ENCODE measurements at places on chromosomes 4 and X.

- no peak for DNase-seq
Observed at GRCh38 chr4:138225477-138225876, 16.7 kb downstream of the SLC7A11 start.

- no peak for DNase-seq
Observed at GRCh38 chrX:38332505-38332904, 5.2 kb upstream of the RPGR start.

GRCh38 chrX:47273011-47273730 is 40.4 kb downstream of the USP11 start:
- no peak for DNase-seq

- DNase-seq, result no peak
Observed at GRCh38 chrX:136806891-136807410, 26.2 kb upstream of the ARHGEF6 start.

DNA sequence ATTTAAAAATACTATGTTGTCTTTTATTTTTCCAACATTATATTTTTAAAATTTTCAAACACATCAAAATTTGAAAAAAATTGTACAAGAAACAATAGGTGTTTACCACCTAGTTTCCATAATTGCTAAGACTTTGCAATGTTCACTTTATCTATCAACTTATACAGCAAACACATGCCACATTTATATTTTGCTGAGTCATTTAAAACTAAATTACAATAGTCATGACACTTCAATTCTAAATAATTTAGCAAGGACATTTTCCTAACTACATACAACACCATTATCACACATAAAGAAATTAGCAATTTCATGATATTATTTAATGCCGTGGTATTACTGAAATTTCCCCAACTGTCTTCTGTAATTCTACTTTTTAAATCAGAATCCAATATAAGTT is 600.4 kb upstream of the CPXCR1 start:
- no peak for DNase-seq

DNA sequence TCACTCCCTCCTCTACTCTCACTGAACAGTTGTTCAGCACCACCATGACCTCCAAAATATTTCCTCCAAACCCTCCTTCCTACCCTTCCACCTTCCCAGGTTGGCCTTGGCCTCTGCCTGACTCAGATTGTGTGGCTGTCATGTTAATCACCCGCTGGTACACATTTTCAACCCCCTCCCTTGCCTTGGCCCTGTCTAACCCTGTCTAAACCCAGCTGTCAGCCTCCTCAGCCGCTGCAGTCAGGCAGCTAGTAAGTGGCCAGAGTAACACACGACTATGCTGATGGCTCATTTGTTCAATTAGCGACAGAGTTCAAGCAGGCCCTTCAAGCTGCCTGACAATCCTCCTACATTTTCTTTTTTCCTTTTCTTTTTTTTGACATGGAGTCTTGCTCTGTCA is 18.0 kb downstream of the ING2 start:
- DNase-seq, result no peak

DNA sequence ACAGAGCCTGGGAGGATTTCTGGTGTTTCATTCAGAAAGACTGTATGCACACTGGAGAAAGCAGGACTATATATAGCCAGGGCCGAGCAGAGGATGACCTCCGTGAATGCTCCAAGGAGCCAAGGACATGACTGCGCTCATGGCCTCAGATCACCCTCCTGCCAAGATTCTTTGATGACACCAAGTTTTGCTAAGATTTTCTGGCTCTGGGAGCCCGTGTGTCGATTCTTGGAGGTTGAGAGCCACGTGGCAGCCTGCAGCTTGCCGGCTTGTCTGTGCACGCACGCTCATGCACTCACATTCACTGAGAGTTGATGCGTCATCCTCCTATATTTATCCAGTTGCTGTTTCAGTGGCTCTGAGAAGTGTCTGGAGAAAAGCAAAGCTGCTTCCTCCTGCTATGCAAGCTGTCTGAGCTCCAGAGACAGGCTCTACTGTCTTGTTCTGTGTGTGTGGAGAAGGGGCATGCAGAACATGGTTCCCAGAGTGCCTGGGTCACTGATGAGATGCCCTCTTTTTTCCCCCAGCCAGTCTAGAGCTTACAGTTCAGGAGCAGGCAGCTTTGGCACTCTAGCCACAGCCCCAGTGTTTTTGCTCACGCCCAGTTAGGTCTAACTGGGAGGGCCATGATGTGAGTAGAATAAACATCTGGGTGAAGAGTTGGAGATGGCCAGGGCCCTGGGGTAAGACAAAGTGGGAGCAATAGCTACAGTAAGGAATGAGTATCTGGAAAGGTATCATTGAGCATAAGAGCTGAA is 64.9 kb upstream of the SCOC start:
- no peak for DNase-seq

DNA sequence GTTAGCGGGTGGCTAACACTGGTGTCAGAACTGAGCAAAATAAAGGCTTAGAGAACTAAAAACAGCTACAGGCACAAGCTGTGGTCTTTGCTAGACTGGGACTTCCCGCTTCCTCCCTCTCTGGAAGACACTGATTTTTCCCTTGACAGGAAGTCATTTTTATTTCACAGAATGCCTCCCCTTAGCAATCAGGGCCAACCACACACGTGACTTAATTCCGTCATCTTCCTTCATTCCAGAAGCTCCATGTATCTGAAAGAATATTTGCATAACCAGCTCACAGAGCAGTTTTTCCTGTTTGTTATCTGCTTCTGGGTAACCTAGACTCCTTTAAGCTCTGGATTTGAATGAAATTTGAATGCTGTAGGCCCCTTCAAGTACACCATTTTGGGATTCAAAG is 327.5 kb upstream of the FRG1 start:
- DNase-seq, result no peak

DNA sequence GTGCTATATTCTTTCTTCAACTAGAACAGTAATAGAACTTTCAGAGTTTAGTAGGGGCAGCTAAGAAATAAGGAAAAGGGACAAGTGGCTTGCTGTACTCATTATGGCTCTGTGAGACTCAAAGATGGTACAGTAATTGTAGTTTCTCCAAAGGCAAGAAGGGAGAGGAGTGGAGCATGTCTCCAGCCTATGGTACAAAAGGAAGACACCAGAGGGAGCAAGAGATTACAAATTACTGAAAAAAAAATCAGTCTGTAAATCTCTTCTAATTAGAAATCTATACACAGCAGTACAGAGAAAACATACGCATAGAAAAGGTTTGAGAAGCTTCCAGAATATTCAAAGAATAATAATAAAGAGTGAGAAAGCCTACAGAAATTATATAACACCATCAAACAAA is 61.4 kb downstream of the KLHL4 start:
- DNase-seq, result no peak

GRCh38 chr4:20095805-20096541 is 155.7 kb upstream of the SLIT2 start:
- no peak for DNase-seq

GRCh38 chrX:9438933-9439494 is 25.8 kb upstream of the TBL1X start:
- DNase-seq, result no peak

GRCh38 chr4:98318521-98318920 is 57.3 kb downstream of the RAP1GDS1 start:
- DNase-seq, result no peak

GRCh38 chr4:85107553-85107952 is 141.1 kb upstream of the WDFY3 start:
- no peak for DNase-seq

- DNase-seq, result no peak
Observed at GRCh38 chrX:120768254-120768653, 107.4 kb downstream of the CT47B1 start.

DNA sequence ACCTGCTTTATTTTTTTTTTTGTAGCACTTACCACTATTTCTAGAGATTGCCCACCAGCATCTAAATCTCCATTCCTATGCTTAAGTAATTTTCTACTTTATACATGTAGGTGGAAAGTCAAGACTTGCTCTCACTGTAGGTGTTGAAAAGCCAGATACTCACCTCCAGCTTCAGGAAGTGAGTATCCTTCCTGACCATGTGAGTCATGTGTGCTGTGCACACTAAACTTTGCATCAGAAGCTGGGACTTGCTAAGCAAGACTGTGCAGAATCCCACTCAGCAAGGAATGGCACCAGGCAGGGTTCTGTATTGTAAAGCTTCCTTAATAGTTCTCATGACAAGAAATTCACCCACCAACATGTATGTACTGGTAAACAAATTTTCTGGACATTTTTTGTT is 151.8 kb downstream of the POU4F2 start:
- no peak for DNase-seq

DNA sequence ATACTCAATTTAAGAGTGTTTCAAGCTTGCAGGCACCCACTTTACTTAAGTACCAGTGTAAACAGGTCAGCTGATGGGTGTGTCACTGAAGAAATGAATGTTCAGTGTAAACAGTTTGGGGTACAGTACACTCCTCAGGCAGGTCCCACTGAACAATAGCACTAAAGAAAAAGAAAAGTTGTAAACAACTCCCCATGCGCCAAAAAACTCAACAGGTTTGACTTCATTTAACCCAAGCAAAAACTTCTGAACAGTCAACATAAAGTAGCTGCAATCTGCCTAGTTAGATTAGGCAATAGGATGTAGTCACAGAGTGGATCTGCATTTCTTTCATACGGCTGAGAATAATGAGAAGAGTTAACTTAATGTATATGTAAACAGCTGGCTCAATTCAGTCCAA is 93.2 kb downstream of the FAM13A start:
- DNase-seq, result no peak

DNA sequence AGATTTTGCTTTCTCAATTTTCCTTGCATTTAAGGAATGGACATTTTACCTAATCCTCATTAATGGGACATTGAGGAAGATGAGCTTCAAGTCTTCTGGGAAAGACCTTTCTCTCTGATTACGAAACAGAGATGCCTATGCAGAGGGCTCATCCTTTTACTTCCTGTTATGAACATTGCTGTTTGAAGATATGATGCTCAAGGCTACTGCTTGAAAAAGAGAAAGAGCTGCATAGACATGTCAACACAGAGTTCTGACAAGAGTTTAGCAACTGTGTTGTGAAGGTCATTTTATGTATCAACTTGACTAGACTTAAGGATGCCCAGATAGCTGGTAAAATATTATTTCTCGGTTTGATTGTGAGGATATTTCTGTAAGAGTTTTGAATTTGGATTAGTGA is 13.8 kb upstream of the GNPDA2 start:
- no peak for DNase-seq

DNA sequence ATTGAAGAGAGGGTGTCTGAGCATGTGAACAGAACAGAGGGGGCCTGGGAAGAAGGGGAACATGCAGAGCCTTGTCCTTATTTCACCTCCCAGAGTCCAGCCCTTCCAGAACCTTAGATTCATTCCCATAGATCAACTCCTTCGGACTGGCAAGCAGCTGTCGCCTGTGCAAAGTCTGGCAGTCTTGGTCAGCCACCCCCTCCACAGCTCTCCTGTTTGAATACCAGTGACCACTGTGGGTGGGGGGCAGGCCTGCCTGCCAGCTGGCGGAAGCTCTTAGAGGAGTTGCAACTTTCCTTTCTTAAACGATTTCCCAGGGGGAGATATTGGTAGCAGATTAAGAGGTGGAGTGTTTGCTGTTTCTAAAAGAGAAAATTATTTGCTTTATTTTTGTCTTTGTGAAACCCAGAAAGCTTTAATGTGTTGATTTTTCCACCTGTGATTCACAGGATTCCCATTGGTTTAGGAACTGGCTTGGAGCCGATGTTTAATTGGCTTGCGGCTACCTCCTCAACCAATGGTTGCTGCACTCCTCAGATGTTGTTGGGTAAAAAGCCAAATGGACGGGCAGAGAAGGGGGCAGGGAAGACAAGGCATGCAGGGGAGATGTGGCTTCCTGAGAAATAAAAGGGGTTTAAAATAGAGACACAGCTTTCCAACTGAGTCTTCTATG is 62.2 kb upstream of the PRPS1 start:
- no peak for DNase-seq

DNA sequence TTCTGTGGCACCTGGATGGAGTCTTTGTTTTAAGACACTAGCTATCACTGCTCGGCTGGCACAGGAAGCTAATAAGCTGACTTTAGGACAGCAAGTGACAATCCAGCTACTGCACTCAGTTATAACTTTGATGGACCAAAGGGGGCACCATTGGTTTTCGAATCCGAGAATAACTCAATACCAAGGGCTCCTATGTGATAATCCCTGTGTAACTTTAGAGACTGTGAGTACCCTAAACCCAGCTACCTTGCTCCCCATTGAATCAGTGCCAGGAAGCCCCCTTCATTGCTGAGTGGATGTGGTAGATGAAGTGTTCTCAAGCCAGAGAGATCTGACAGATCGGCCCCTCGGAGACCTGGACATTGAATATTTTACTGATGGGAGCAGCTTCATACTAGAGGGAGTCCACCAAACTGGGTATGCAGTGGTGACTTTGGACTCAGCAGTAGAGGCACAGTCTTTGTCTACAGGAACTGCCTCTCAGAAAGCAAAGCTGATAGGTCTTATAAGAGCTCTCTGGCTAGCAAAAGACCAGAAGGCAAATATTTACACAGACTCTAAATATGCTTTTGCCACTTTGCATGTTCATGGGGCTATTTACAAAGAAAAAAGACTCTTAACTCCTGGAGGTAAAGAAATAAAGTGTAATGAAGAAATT is 35.5 kb upstream of the UGT2B7 start:
- no peak for DNase-seq

GRCh38 chr4:145132511-145133098 is 34.5 kb downstream of the ABCE1 start:
- DNase-seq, result no peak

DNA sequence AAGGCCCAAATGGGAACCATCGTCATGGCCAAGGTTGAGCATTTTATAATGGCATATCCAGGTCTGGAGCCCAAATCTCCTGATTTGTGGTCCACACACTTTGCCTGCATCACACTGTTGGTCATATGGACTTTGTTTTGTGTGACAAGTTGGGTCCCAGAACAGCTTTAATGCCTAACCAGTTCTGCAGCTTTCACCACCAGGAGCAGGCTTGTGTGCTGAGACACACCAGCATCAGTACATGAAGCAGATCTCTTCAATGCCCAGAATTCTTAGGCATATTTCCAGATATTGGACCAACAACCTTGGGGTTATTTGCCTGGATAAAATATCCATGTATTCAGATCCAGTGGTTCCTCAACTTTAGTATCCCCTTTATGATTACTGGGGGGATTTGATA is 371.3 kb downstream of the FBXW7 start:
- DNase-seq, result no peak

DNA sequence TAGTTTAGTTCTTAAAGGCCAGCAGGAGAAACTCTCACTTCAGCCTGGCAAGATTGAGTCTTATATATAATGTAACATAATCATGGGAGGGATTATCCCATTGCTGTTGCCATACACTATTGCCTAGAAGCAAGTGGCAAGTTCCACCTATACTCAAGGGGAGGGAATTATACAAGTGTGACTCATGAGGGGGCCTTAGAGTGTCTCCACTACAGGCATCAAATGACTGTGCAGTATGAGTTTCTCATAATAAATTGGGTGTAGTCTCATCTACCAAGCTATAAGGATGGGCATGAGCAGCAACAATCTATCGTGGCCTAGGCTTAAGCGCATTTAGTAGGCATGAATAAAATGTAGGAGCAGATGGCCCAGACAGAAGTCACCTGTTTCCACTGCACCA is 89.1 kb upstream of the C1GALT1C1 start:
- DNase-seq, result no peak

- DNase-seq, result no peak
Observed at GRCh38 chr4:90904021-90904420, 776.8 kb downstream of the CCSER1 start.

- no peak for DNase-seq
Observed at GRCh38 chr4:156830351-156830750, 141.2 kb downstream of the PDGFC start.

GRCh38 chr4:187562345-187562744 is 433.2 kb upstream of the ZFP42 start:
- DNase-seq, result no peak

GRCh38 chr4:141652161-141652778 is 15.9 kb downstream of the IL15 start:
- no peak for DNase-seq
